ENCODE measurements at places on chromosomes 16 and 17.

GRCh38 chr16:50058091-50058771, 7.5 kb upstream of the HEATR3 start:
- no peak for DNase-seq

GRCh38 chr17:40577611-40578065, 12.4 kb upstream of the CCR7 start:
- DNase-seq, result no peak

DNA sequence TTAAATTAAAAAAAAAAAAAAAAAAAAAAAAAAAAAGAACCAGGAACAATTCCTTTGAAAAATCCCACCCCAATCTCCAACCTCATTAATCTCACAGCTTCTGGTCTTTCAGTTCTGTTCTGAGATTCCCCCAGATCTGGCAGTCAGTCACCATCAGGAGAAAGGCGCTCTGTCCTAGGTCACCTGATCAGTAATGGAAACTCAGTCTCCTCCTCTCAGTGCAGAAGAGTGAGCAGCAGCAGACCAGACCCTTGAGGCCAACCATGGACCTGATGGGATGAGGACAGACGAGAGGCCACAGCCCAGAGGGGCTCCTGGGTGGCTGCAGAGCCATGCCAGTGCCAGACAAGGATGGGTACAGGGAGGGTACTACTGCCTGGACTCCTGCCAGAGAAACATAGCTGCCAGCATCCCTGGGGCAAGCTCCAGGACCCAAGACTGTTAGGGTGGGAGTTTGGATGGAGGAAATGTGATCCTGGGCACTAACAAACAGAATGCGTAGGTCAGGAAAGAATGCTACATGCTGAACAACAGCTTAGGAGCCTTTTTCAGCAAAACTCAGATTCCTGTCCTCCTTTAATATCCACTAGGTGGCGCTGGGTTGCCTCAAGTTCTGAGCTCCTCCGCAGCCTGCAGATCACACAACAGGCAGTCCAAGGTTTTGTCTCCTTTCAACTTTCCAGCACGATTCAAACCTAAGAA, 28.7 kb downstream of the MPG start:
- DNase-seq, result peak; percentile 72

- no peak for DNase-seq
Observed at GRCh38 chr16:46954562-46954961, 18.9 kb downstream of the DNAJA2 start.

GRCh38 chr16:55272744-55273143, 51.3 kb upstream of the IRX6 start:
- no peak for DNase-seq

- peak; percentile 26 for DNase-seq
Observed at GRCh38 chr17:82754297-82755208, 2.7 kb downstream of the TBCD start.

GRCh38 chr17:83144421-83145357, 65.3 kb downstream of the METRNL start:
- peak; percentile 8 for DNase-seq

DNA sequence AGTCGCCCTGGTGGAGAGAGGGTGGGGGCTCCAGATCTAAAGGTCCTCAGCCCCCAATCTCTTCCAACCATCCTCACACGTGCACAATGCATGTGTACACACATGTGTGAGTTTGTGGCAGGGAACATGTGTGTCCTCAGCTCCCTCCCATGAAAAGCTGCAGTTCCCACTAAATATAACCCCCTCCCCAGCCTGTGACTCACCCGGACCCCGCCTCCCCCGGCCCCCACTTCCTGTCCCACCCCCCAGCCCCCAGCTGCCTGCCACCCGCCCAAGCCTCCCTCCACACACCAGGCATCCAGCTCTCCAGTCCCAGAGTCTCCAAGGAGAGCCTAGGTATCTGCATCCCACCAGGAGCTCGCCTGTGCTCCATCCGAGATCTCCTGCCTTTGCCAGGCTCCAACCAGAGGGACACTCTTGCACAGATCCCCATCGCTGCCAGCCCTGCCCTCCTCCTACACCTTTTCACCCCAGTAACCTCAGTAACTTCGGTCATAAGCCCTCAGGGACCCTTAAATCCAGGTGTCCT, 3.9 kb downstream of the DLG4 start:
- peak; percentile 57 for DNase-seq

DNA sequence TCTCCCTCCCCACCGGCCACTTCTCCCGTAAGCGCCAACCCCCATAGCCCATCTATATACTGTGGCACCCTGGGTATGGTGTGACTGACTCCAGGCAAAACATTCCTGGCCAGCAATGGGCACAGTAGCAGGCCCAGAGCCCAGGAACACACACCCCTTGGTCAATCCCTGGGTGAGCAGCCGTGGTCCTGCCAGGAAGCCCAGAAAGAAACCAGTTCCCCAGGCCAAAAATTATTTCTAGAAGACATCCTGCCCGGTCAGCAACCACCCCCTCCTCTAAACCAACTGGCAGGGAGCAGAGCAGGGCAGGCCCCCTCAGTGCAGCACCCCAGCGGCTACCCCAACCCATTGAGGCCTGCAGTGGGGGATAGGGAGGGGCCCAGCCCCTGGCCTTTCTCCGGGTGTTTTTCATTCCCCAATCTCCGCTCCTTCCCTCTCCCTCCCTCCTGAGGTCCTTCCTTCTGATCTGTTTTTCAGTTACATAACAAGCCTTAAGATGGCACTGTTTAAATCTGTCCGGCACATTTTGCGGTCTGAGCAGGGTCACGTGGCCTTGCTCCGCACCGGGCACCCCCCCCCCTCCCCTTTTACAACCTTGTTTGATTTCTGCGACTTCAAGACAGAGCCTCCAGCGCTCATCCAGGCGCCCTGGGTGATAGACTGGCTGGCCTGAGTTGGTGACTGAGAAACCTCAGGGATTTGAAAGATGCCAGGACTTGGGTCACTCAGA, 2.0 kb downstream of the NPTX1 start:
- peak; percentile 26 for DNase-seq

GRCh38 chr17:5472511-5472910, 3.7 kb upstream of the DHX33 start:
- DNase-seq, result no peak

DNA sequence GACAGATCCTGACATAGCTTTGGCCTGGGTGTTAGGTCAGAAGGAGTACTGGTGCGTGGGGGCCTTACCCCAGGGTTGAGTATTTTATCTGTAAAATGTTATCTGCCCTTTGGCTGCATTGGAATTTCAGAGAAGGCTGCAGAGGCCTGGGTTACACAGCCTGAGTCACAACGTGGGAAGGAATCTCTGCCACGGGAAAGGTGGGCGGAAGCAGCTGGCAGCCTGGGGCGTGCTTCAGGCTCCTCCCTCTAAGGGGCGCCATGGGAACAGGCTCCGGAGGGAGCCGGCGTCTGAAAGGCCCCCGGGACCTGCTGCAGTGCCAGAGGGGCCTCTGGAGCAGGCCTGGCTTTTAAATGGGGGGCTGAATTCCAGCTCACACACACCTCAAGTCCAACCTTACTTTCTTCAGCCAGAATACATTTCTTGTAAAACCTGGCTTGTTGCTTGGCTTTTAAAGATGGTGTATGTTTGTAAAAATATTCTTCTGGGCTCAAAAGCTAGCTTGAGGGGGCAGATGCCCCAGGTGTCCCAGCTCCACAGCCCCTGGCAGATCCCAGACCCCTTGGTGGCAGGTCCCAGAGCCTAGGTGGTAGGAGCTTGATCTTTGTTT, 142.2 kb downstream of the RAB11FIP4 start:
- DNase-seq, result peak; percentile 71

- DNase-seq, result peak; percentile 35
Observed at GRCh38 chr16:86448306-86448890, 61.9 kb upstream of the FOXF1 start.

DNA sequence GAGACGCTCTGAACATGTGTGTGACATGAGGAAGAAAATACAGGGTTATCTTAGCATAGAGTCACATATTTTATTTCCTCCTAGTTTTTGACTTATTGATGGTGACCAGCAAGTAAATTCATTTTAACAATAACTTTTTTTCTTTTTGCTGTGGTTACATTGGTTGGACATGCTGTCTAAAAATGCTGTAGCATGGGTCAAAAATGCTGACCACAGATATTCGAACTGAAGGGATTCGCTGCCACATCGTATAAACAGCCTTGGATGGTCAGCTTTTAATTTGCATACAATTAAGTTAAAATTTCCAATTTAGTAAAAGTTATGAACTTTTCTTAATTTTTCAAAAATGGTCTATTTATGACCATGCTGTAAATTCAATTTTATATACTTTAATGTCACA, 30.5 kb downstream of the RPGRIP1L start:
- no peak for DNase-seq

DNA sequence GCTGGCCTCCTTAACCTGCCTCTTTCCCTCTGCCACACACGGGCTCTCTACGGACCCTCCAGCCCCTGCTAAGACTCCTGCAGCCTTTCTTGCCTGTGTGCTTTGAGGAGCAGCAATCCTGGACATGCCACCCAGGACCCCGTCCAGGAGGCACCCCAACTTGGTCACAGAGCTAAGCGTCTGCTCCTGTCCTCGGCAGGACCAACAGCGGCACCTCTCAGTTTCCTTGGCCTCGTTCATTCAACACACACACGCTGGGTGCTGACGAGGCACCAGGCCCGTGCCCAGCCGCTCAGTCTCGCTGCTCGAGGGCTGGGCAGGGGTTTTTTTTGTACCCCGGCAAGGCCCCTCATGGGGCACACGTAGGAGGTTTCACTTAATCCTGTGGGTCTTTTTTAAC, 15.2 kb downstream of the RPH3AL start:
- DNase-seq, result no peak

DNA sequence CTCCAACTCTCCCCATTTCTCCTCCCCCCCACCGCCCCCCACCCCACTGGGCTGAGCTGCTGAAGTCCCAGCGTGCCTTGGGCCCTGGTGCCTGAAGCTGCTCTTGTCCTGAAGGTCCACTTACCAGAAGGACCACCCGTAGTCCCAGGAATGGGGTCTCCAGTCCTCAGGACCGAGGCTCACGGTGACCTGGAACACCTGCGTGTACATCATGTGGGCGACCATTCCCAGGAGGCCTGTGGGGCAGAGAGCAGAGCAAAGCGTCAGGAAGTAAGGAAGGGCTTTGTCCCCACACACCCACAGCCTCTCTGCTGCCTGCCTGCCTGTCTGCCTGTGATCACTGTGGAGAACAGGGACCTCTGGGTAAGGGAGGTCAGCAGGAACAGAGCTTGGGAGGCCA, 218.7 kb downstream of the GSG1L start:
- DNase-seq, result no peak

DNA sequence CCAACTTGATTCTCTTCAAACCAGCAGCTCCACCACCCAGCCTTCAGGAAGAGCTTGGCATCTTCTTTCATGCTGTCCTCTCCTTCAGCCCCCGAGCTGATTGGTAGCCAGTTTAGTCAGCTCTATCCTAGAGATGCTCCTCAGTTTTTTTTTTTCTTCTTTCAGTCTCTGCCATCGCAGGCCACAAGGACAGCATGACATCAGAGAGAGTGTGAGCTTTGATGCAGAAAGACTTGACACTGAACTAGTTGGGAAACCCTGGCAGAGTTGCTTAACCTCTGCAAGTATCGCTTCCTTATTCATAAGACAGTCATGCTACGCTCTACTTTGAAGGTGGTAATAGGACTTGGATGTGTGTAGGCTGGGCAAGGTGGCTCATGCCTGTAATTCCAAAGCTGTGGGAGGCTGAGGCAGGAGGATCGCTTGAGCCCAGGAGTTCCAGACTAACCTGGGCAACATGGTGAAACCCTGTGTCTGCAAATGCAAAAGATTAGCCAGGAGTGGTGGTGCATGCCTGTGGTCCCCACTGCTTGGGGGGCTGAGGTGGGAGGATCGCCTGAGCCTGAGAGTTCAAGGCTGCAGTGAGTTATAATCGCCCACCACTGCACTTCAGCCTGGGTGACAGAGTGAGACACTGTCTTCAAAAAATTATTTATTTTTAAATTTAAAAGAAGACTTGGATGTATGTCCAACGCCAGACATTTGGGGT, 2.6 kb downstream of the CD300LB start:
- DNase-seq, result no peak

DNA sequence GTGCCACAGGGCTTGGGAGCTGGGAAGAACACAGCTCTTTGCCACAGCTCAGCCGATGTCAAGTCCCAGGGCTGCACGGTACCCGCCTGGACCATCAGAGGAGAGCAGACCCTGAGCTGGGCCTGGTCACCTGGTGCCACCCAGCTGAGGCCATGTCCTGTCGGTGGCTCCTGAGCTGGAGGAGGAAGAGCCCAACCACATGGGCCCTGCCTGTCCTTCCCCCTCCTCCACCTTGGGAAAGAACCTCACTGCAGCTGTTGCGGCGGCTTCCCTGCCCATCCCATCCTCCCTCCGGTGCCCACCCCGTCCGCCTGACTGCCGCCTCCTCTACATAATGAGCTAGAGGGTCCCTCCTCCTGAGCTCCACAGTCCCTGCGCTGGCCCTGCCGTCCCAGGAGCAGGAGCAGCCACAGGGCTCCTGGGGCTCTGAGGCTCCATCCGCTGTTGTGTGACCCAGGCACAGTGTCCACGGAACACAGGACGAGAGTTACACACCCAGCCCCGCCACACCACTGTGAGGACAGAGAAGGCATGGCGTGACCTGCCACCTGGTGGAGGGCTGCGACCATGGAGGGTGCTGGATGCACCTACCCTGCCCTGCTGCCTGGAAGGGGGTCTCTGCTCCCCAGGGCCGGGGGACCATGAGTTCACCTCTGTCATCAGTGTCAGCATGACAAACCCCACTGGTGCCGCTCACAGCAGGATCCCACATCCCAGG, 21.4 kb upstream of the CHMP6 start:
- DNase-seq, result peak; percentile 28

DNA sequence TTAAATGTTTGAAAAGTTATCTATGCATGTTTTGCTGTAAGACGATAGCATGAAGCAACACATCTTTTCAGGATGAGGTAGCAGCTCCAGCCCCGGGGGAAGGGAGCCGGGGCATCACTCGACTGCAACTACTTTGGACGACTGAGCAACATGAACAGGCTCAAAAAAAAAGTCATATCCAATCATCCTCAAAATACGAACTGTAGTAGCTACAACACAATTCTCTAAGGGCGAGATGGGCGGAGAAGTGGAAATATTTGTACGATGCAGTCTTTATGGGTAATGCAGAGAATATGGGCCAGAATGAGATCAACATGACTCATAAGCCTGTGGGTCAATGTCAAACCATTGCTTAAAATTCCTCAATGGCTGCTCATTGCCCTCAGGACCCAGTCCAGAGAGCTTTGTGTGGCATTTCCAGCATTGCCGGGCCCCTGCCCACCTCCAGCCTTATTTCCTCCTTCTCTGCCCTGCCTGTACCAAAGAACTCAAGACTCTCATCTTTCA, 17.7 kb upstream of the SMURF2 start:
- DNase-seq, result peak; percentile 99

DNA sequence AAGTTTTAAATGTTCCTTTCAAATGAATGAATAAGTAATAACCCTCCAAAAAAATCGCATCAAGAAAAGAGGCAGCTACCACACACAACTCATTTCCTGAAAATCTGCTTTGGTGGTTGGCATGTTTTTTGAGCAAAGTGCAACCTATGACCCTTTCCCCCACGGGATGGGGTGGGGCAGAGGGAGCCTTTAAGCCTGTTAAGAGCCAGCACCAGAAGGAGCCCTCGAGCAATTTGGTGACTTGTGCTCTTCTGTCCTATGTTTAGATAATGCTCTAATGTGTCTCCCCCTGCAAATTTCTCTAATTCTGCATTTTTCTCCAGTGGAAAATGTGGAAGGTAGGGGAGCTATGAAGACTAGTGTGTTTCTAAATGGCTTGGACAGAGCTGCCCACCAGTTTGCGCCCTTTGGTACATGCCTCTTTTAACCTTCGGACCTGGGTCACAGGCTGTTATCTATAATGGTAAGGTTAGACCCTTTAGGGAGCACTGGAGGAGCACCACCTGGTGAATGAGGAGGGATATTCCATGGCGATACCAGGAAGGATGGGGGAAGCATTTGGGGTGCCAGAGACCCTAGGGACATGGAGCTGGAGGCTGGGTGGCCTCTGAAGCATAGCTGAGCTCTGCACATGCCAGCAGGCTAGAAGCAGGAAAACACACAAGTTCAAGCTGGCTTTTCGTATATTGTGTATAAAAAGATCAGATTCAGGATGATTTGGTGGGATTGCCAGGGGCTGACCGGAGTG, 1.6 kb downstream of the PYCARD start:
- peak; percentile 31 for DNase-seq

All from fibroblast of skin of right biceps (primary cell).